Kidney tubule cell (primary cell): ENCODE measurements at places on chromosomes 6 and 20.

DNA sequence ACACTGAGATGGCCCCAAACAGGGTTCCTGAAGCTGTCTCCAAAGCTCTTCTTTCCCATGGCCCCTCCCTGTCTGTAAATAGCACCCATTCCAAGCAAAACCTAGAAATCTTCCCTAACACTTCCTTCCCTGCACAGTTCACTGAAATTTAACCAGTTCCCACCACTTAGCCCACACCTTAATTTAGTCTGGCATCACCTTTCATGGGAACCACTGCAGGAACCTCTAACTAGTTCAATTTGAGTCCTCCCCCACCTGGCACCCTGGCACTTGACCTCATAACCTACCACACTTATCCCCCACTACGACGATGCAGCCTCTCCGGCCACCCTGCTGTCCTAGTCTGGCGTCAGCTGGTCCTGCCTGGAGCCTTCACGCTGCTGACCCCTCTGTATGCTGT is 278.7 kb downstream of the GMDS start:
- no peak for DNase-seq

GRCh38 chr20:15113144-15113773 is 775.8 kb upstream of the FLRT3 start:
- no peak for DNase-seq

- DNase-seq: peak; percentile 53
These were observed 516 bp downstream of the LRRC1 start for GRCh38 chr6:53795340-53795701.

DNA sequence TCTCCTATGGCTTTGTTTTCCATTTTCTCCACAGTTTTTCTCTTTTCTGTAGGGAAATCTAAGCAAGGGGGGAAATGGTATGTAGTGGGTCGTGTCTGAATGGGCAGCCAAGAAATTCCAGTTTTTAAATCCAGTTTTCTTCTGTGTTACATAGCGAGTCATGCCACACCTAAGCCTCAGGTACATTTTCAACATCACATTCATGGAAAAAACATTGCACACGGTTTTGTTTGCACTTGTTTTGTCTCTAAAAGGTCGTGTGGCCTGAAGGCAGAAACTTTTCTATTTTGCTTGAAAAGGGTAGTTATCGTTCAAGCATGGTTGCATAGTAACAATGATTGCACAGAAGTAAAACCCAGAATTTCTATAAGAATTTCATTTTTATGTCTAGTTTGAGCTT is 70.5 kb downstream of the MOXD1 start:
- DNase-seq: peak; percentile 4
